Sigmoid colon (tissue), 7 donors: ENCODE measurements at places on chromosomes 5 and 9. TPM values are rescaled to one million over a fixed set of nuclear protein-coding genes. Genes with fewer than 3 reads are reported as not detected.

The LHX3 gene
- not detected for polyA plus RNA-seq

The EIF4EBP3 gene
- 37.2 TPM for polyA plus RNA-seq

- H3K36me3 ChIP-seq, result no peaks in the 10 kb centered on the region
- H3K4me1 ChIP-seq, result no peaks in the 10 kb centered on the region
- no peak overlapping the region for H3K27ac ChIP-seq
- no peak overlapping the region for H3K4me3 ChIP-seq
- DNase-seq, result no peak
Observed at GRCh38 chr9:18665947-18666346, 192.0 kb downstream of the ADAMTSL1 start.

- H3K4me3 ChIP-seq, result no peak overlapping the region
- H3K27ac ChIP-seq, result no peak overlapping the region
- no peak for DNase-seq
- H3K27me3 ChIP-seq, result no peaks in the 10 kb centered on the region
- no peaks in the 10 kb centered on the region for H3K4me1 ChIP-seq
- H3K36me3 ChIP-seq, result no peaks in the 10 kb centered on the region
Observed at GRCh38 chr5:135276151-135276550, 122.9 kb downstream of the MACROH2A1 start.

- H3K27me3 ChIP-seq, result no peaks in the 10 kb centered on the region
- no peak overlapping the region for H3K4me3 ChIP-seq
- H3K36me3 ChIP-seq, result peaks cover 10% of the 10 kb centered on the region
- peak; percentile 71 for DNase-seq
Observed at GRCh38 chr9:112863214-112863613, 27.5 kb downstream of the SLC46A2 start.
